Transverse colon (tissue), 4 donors: ENCODE measurements at places on chromosomes 5 and 9. TPM values are rescaled to one million over a fixed set of nuclear protein-coding genes. Genes with fewer than 3 reads are reported as not detected.
A peak's percentile ranks its signal among the peaks of the same experiment; 100 is the strongest.

GRCh38 chr5:3878267-3878666 is 282.6 kb downstream of the IRX1 start:
- DNase-seq, result no peak

- no peak for DNase-seq
These were observed 29.3 kb upstream of the LVRN start for GRCh38 chr5:115932991-115933390.

DNA sequence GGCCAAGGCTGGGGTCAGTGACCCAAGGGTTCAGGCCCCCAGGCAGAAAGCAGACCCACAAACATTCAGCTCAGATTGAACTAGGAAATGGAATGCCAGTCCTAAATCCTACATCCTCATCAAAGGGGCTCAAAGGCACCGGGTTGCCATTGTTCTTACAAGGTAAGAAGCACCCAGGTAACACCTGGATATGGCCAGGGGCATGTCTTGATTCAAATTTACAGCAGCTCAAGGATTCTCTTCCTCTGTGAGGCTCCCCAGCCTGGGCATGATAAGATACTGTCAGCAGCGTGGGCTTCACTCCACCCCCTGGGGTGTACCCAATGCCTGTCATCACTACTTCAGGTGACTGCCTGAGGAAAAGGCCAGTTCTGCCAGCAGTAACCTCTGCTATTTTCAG is 92.1 kb upstream of the FSTL4 start:
- no peak for DNase-seq

GRCh38 chr9:31030741-31031202 is 1353.7 kb upstream of the ACO1 start:
- no peak for DNase-seq

DNA sequence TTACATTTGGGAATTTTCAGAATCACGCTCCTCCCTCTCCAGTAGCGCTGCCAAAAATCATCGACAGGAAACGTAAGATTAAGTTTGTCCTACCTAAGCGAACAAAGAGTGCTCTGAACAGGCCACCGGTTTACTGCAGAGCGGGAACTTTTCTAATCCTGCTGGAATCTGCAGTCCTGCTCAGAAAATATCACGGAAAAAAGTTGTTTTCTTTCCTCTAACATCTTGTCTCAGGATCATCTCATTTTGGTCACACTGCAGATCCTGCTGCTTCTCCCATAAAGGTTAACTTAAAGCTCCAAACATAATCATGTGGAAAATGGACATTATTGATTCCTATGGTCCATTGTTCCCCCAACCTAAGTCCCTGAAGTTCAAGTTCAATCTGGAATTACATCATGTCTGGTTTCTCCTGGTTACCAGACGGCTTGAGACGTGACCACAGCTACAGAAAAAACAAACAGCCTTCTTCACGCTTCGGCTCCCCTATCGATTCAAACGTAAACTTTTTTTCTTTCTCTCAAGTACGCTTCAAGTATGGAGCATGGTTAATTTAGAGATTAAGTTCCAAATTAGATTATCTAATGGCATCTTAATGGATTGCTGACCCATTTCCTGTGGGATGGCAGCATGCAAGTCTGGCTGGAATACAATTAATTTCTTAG is 217.6 kb downstream of the NFIB start:
- DNase-seq, result no peak

GRCh38 chr5:102758576-102758975 is 3.5 kb downstream of the PAM start:
- no peak for DNase-seq

GRCh38 chr5:880816-881550 is 11.6 kb downstream of the BRD9 start:
- DNase-seq, result no peak

GRCh38 chr5:81202655-81203054 is 30.5 kb upstream of the CKMT2 start:
- DNase-seq, result no peak

- DNase-seq, result no peak
These were observed 113.1 kb downstream of the KDM4C start for GRCh38 chr9:6870650-6871477.

GRCh38 chr9:3397766-3398165 is 128.0 kb downstream of the RFX3 start:
- no peak for DNase-seq

DNA sequence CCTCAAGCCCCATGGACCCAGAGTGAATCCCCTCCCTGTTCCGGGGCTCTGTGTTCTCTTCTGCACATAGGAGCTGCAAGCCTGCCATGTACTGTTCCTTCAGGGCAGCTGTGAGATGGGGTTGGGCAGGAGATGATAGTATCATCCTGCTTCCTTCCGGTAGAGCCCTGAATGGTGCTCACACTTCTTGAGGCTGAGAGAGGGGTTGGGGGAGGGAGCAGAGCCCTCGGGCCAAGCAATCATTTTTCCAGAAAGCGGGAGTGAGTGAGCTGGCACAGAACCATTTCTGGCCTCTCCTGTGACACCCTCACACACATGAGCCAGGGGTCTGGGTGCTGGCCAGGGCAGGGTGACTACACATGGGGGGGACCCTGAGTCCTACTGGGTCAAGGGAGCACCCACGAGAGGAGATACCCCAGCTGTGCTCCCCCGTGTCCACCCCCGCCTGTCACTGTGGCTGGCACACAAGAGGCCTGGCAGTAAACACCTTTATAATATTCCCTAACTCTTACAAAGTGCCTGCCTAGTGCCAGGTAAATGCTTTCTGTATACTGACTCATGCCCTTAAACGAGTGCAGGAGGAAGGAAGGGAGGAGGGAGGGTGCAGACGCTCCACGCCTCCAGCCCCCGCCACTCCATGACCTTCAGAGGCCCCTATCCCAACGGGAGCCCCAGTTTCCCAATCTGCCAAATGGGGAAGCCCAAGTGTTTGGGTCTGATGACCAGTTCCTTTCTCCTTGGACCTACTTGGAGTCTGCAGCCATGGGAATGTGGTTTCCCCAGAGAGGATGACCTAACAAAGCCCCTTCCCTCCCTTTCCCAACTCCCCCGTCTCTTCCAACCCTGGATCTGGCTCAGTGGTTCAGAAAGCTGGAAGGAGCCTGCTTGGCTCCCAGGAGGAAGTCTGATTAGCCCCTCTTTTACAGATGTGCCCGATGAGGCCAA is 15.5 kb downstream of the AKNA start:
- peak; percentile 45 for DNase-seq

DNA sequence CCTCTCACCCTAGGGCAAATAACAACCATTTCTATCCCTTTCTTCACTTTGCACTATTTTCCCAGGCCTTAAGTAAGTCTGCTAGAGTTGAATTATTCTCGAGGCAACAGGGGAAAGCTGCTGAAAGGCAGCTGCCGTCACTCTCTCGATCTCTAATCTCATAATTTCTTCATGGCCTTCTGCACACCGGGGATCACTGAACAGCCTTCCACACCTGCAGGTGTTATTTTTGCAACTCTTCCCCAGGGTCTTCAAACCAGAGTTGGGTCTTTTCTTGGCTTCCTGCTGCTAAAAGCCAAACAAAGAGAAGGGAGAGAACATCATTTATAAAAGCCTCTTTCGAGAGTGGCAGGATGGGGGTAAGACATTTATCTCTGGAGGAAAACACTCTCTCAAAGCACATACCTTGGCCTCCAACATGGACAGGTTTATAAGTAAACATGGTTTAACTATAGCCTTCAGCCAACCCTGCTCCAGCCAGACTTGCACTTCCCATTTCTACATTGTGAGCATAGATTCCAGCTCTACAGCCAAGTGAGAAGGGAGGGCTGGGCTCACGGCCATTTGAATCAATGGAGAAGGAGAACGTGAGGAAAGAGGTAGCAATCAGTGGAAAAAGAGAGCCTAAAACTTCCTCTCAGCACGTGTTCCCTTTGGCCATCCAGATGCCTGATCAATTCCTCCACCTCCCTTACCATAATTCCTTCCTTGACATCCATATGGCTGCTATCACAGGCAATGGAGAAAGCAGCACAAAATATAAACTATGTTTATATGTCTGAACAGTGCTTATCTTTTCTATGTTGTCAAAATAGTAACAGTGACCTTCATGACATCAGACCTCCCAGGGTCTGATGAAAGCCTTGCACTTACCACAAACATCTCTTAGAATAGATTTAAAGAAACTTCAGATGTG is 464.9 kb downstream of the TLE1 start:
- DNase-seq, result no peak

DNA sequence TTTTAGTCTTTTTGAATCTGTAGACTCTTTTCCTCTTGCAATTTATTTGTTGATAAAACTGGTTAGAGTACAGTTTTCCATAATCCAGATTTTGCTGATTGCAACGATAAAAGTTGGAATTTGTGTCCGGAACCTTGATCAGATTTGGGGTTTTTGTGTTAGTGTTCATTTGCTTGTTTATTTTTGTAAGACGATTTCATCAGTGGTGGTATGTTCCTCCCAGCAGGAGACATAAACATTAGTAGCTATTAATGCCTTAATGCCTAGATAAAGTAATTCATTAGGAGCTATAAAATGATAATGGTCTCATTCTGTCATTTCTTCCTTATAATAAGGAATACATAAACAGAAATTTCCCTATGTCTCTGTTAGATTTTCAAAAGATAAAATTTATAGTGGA is 21.3 kb downstream of the RPS6 start:
- no peak for DNase-seq

DNA sequence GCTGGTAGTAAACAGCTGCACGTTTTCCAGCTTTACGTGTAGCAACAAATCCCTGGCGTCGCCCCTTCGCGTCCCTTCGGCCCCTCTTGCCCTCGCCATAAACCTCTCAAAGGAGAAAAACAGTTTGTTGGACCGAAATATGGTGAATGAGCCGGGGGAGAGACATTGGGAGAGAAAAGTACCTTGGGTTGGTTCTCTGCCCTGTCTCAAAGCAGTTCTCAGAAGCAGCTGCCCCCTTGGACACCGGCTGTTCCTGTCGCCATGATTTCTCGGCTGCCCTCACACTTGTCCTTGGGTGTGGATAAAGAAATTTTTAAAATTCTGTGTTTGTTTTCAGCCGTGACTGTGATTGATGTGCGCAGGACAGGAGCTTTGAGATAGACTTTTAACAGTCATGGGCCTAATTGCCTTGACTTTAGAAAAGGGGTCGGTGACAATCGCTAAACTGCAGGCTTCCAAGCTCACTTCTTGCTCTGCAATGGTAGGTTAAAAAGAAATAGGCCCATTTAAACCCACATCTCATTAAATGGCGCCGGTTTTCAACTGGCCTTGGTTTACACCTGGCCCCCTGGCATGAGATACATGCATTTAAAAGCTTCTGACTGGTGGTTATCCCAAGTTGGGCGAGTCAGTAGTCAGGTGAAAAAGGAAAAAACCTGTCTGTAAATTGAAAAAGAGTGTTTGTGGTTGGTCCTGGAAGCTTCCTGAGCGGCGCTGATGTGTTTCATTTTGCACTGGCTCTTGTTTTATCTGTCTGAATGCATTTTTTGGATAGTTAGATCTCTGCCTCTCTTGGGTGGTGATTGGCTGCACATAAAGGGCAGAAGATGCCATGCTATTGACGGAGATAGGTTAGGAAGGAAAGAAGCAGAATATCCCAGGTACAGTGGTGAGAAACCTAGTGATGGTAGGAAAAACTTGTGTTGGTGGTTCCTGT is 983 bp downstream of the RCL1 start:
- no peak for DNase-seq

- no peak for DNase-seq
These were observed 52.3 kb upstream of the RARS1 start for GRCh38 chr5:168434001-168434400.

DNA sequence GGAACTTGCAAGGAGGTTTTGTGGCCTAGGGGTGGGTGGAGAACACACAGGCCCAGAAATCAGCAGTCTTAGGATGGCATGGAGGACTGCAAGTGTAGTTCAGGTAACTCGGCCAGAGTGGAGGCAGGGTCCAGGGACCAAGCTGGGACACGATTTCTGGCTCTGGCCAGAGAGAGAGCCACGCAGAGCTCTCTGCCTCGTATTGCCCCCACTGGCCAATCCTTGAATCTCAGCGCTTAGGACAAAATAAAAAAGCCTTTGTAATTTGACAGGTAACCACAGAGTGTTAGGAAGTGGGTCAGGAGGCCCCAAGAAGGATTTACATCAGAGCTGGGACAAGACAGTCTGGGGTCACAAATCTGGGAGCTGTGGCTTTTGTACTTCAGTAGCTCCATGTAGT is 11.7 kb downstream of the MAP3K1 start:
- DNase-seq, result no peak

- no peak for DNase-seq
These were observed 3.9 kb upstream of the NFIB start for GRCh38 chr9:14317667-14318320.

DNA sequence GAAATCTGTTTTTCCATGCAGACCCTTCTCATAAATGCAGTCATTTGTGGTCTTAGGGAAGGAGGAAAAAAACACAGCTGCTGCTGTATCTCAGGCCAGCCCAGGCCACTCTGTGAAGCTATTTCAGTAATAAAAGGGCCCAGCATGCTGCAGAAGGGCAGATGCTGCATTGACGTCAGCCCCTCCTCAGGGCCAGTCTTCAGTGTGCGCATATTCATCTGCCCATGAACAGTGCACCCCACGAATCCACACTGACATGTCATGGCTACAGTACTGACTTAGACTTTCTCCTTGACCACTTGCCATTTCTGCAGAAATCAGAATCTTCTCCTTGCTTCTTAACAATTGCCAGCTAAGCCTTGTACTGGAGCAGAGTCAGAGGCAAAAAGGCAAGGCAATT is 304.7 kb downstream of the GABRG2 start:
- DNase-seq, result no peak

- no peak for DNase-seq
These were observed 267.5 kb downstream of the EBF1 start for GRCh38 chr5:158832096-158832685.

- no peak for DNase-seq
These were observed 39.5 kb downstream of the MED10 start for GRCh38 chr5:6338871-6339270.

DNA sequence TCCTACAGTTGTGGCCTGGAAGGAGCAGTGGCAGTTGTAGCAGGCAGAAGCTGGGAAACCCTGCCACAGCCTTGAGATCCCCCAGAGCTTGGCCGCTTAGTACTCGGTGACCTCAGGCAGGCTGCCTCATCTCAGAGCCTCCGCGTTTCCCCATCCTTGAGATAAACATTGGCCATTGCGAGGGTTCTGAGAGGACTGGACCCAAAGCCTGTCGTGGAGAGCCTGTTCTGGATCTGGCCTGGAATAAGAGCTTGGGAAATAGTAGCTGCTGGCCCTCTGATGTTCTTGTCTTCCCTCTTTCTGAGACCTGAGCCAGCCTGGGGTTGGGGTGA is 1.3 kb downstream of the MIGA2 start:
- no peak for DNase-seq

The OTP gene
- total RNA-seq, result not detected

The CDC20B gene
- total RNA-seq, result not detected

The SH2D3C gene
- total RNA-seq, result 4.0 TPM

The PROB1 gene
- 1.1 TPM for total RNA-seq

The CNTRL gene
- 14.9 TPM for total RNA-seq

The SAXO1 gene
- total RNA-seq, result not detected

The OR1L6 gene
- total RNA-seq, result not detected

The URM1 gene
- total RNA-seq, result 25.4 TPM

The PCSK5 gene
- 248 TPM for total RNA-seq

The IRGM gene
- 0.82 TPM for total RNA-seq

The GLRA1 gene
- total RNA-seq, result not detected

The MORN5 gene
- not detected for total RNA-seq

The BHMT2 gene
- 3.2 TPM for total RNA-seq

The PDCD1LG2 gene
- not detected for total RNA-seq
